Right renal pelvis (tissue), 4 donors: ENCODE measurements at places on chromosomes 7 and 10. TPM values are rescaled to one million over a fixed set of nuclear protein-coding genes. Genes with fewer than 3 reads are reported as not detected.

DNA sequence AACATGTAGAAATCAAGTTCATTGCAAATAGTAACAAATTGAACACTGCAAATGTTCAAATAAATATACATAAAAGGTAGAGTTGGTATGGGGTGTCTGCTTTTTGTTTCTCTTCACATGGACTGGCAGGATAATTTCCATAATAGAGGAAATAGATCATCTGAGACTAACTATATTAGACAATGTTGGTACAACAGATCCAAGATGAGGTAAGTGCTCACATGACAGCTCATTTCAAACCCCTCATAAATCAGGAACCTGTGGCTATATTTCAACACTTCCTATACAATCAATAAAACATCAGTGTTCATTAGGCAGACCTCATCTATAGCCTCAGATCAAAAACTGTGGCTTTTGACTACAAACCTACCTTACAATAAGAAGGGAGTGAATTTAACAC lies 469.1 kb downstream of the GRM8 start:
- DNase-seq: no peak

Gene DEPP1
- 8.6 TPM for polyA plus RNA-seq

Gene ASAH2
- 2.6 TPM for polyA plus RNA-seq

Gene HYAL4
- 0.23 TPM for polyA plus RNA-seq

Gene ADARB2
- polyA plus RNA-seq: 1.8 TPM

Gene GALNT17
- 4.6 TPM for polyA plus RNA-seq

DNA sequence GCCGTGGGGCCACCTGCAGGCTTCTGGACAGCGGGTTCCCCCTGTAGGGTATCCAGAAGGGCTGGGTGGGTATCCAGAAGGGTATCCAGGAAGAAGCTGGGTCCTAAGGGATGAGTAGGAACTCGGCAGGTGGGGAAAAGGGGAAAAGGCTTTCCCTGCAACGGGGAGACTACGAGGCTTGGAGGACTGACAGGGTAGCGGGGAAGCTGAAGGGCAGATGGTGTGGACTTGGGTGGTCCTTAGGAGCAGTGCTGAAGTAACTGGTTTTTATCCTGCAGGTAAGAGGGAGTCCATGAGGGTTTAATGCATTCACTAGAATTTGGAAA lies 525 bp downstream of the UBE2D4 start:
- no peak for DNase-seq

DNA sequence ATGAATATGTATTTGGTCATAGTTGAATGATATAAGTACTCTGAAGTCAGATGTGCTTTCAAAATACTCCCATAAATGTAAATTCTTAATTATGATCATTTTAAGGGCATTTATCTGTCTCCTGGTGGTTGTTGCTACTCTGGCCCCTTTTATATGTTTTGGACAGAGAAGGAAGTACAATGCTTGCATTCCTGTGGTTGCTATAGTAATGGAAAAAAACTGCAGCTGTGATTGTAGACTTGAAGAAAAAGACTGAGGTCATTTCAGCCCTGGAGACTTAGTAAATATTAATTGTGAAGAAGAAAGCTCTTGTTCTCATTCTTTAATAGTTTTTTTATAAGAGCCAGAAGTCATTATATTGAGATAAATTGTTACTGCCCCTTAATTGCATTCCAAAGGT lies 70.2 kb upstream of the FERD3L start:
- peak; percentile 64 for DNase-seq

- no peak for DNase-seq
Observed at GRCh38 chr10:6871128-6871527, 291.1 kb upstream of the PRKCQ start.

DNA sequence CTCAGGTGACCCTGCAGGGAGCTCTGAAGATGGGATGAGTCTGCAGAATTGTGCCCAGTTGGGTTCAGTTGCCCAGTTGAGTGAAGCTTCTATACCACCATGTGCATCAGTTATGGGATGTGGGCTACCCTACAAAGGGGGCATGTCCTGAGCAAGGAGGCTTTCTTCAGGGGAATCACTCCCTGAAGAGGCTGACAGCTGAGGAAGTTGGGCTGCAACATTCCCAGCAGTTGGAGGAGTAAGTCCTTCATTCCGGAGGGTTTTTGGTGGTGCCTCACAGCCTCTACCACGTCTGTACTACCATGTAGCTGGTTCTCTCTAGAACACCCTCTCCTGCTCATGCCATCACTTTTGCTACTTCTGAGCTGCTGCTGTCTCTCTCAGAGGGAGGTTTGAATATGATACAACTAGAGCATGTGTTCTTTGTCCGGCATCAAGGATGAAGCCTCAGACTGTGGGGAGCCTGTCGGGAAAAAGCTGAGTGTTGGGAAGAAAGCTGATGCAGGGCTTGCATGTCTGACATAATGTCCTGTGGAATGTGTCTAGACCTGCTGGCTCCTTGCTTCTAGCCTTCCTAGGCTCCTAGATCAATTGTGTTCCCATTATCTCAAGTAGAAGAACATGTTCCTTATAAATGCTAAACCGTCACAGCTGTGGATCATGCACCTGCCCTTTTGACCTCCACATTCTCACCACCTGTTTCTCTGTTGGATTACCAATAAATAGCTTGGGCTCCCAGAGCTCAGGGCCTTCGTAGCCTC lies 355.8 kb downstream of the CCSER2 start:
- no peak for DNase-seq

Gene CDNF
- 2.6 TPM for polyA plus RNA-seq

DNA sequence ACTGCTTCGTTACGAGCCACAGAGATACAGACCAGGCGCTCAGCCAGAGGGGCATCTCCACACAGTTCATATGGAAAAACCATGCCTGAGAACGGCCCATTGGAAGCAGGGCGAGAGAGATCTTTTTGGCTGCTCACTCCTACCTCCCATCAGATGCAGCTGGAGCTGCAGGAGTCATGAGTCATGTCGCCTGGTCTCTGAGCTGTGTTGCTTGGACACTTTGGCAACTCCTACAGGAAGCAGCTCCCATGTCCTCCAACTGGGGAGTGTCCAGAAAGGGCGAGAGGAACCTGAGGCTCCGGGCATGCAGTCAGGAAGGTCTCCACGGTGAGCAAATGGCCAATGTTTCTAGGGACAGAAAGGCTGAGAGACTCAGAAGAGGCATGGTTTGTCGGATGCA lies 24.9 kb downstream of the INSIG1 start:
- DNase-seq: no peak
